Muscle of leg (tissue), 16 donors: ENCODE measurements at places on chromosomes 11 and 22. TPM values are rescaled to one million over a fixed set of nuclear protein-coding genes. Genes with fewer than 3 reads are reported as not detected.

Gene CTSW
- total RNA-seq, result 0.75 TPM

Gene CTSC
- total RNA-seq, result 42.2 TPM

DNA sequence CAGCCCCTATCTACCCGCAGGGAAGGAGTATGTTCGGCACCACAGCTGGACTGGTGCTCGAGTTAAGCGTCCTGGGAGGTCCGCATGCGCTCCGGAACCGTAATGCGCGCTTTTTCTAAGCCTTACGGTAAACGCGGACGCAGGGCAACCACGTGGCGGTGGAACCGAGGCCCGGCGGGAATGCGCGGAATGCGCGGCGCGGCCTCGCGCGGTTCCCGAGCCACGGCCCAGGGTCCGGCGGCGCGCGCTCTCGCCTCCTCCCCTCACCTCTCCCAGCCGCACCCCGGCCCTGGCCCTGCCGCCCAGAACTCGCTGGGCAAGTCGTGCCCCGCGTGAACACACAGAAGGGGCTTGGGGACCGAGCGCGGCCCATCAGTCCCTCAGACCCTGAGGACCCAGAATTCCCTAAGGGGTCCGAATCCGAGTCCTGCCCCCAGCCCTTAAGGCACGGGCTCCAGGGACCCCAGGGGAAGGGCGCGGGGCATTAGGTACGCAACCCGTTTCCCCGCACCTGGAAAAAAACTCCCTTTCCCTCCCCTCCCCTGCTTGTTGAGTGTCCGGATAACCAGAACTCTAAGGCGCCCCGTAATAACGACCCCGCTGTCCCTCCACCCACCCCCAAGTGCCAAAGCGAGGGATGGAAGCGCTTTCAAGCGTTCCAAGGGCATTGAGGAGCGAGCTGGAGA, 4.3 kb upstream of the CCND1 start:
- DNase-seq, result peak; percentile 90
- peak overlapping the region; percentile 37 for H3K4me3 ChIP-seq
- H3K36me3 ChIP-seq, result no peaks in the 10 kb centered on the region
- H3K27me3 ChIP-seq, result peaks cover 49% of the 10 kb centered on the region
- H3K27ac ChIP-seq, result peak overlapping the region; percentile 15

DNA sequence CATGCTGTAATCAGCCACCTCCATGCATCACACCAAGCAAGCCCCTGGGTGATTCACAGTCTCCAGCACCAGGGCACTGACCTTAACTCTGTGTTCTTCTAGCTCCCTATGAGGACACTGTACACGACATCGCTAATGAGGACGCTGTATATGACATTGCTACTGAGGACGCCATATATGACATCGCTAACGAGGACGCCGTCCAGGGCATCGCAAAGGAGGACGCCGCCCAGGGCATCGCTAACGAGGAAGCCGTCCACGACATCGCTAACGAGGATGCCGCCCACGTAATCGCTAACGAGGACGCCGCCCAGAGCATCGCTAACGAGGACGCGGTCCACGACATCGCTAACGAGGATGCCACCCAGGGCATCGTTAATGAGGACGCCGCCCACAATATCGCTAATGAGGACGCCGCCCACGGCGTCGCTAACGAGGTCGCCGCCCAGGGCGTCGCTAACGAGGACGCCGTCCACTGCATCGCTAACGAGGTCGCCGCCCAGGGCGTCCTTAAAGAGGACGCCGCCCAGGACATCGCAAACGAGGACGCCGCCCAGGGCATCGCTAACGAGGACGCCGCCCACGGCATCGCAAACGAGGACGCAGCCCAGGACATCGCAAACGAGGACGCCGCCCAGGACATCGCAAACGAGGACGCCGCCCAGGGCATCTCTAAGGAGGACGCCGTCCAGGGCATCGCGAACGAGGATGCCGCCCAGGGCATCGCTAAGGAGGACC, 34.5 kb upstream of the DGCR6L start:
- DNase-seq, result no peak
- no peaks in the 10 kb centered on the region for H3K27me3 ChIP-seq
- H3K4me3 ChIP-seq, result no peak overlapping the region
- H3K27ac ChIP-seq, result no peak overlapping the region

- H3K4me1 ChIP-seq, result no peaks in the 10 kb centered on the region
- no peak for DNase-seq
- H3K36me3 ChIP-seq, result no peaks in the 10 kb centered on the region
- H3K4me3 ChIP-seq, result no peak overlapping the region
- no peak overlapping the region for H3K27ac ChIP-seq
These were observed 35.9 kb upstream of the P4HA3 start for GRCh38 chr11:74347381-74347780.

DNA sequence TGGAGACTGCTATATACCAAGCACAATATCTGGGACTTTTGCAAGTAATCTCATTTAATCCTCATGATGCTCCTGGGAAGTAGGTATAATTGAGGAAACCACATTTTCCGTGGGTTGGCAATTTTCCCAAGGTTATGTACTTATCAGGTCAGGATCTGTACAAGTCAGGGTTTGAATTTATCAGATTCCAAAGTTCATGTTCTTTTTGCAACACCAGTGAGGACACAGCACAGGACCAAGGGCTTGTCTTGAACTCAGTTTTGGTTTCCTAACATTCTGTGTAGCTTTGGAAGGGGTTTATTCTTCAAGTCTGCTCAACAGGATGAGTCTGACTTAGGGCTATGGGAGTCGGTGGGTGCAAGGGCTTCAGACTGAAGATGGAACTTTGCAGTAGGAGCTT, 30.4 kb downstream of the INSC start:
- peaks cover 2% of the 10 kb centered on the region for H3K27me3 ChIP-seq
- H3K36me3 ChIP-seq, result no peaks in the 10 kb centered on the region
- H3K4me3 ChIP-seq, result no peak overlapping the region
- DNase-seq, result no peak
- no peaks in the 10 kb centered on the region for H3K4me1 ChIP-seq
- no peak overlapping the region for H3K27ac ChIP-seq

DNA sequence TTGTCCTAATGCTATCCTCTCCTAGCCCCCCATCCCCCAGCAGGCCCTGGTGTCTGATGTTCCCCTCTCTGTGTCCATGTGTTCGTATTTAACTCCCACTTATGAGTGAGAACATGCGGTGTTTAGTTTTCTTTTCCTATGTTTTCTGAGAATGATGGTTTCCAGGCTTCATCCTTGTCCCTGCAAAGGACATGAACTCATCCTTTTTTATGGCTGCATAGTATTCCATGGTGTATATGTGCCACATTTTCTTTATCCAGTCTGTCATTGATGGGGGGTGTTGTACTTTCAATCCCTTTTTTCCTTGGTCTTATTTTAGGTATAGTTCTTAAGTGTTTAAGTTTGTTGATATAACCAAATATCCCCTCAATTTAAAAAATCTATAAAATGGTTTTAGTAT, 23.9 kb downstream of the EP300 start:
- H3K4me1 ChIP-seq, result no peaks in the 10 kb centered on the region
- H3K27ac ChIP-seq, result no peak overlapping the region
- no peak overlapping the region for H3K4me3 ChIP-seq
- no peaks in the 10 kb centered on the region for H3K27me3 ChIP-seq

DNA sequence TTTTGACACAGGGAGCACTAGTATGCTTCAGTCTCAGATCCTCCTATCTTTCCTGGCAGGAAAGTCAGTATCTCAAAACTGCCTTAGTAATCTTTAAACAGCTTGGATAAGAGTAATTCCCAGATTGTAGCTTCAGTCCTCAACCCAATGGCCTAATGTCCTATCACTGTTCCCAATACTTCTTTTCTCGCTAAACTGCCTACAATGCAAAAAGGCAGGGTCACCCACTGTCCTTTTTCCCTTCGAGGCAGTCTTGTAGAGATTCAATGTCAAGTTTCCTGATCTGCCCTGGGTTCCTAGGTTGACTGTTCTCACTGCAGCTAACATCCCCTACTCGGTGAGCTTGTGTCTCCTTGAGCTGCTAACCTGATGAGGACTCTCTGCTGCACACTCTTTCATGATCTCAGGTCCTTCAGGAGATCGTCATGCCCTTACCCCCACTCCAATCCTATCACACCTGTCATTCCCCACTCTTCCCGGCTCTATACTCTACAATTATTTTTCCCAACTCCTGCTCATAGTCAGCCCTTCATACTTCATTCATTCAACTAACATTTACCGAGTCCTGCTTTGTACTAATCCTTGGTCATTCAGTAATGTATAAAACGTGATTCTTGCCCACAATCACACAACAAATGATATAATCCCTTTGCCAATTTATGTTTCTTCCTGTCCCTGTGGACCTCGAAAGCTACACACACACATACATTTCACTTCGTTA, 904 bp downstream of the C2CD3 start:
- H3K36me3 ChIP-seq, result peaks cover 9% of the 10 kb centered on the region
- H3K4me3 ChIP-seq, result peak overlapping the region; percentile 93
- no peak for DNase-seq
- peaks cover 9% of the 10 kb centered on the region for H3K4me1 ChIP-seq
- no peaks in the 10 kb centered on the region for H3K27me3 ChIP-seq

DNA sequence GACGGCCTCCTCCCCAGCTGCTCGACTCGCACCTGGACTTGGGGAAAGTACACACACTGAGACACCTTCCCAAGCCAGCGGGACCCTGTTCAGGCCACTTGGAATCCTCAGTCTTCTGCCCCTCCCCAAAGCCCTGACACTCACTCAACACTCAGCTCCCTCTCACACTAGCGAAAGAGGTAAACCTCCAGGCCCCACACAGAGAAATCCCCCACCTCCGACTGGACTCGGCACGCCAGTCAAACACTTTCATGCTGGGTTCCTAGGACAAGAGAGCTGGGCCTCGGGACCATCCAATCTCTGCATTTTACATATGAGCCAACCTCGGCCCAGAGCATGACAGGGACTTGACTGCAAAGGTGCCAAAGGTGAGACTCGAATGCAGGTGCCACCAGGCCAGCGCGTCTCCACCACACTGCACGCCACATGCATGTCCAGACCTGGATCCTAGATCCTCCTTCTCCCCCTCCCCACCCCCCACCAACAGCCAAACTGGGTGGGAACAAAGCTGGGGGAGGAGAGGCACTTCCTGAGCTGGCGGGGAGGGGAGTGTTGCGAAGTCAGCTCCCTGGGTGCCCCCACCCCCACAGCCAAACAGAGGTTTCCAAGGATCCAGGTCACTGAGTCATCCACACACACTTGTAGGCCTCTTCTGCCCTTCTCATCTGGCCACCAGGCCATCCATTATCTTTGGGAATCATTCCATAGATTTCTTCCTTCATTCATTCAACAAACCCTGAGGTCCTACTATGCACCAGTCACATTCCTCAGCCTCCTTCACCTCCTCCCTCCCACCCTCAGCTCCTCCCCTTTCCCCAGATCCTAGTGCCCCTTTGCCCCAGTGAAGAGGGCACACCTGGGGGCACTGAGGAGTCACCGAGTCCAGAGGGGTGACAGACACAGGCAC, 10.7 kb upstream of the CD5 start:
- H3K36me3 ChIP-seq, result no peaks in the 10 kb centered on the region
- H3K27me3 ChIP-seq, result no peaks in the 10 kb centered on the region
- no peak overlapping the region for H3K27ac ChIP-seq
- H3K4me1 ChIP-seq, result no peaks in the 10 kb centered on the region

DNA sequence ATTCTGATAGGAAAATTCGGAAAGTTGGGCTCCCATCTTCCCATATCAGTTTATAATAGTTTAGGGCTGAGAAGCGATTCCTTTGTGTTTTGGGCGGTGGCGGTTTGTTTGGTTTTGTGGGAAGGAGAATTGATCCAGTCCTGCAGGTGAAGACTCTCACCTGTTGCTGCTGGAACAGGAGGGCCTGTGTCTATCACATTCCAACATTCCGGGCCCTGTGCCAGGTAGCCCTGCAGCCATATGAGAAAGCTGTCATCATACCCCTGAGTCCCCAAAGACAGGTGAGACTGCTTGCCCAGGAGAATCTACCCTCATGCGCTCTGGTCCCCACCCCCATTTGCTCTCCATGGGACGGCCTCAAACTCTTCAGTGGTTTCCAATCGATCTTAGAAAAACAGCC, 62.1 kb downstream of the TRAF6 start:
- H3K27ac ChIP-seq, result no peak overlapping the region
- H3K27me3 ChIP-seq, result no peaks in the 10 kb centered on the region
- DNase-seq, result no peak
- H3K4me3 ChIP-seq, result no peak overlapping the region
- H3K36me3 ChIP-seq, result peaks cover 12% of the 10 kb centered on the region

- peak overlapping the region; percentile 95 for H3K27ac ChIP-seq
- peaks cover 10% of the 10 kb centered on the region for H3K4me1 ChIP-seq
- DNase-seq, result no peak
- no peaks in the 10 kb centered on the region for H3K36me3 ChIP-seq
These were observed 1.4 kb downstream of the TMEM123 start for GRCh38 chr11:102451041-102451680.

GRCh38 chr22:40215266-40215665, 37.5 kb downstream of the TNRC6B start:
- DNase-seq, result peak; percentile 51
- peaks cover 13% of the 10 kb centered on the region for H3K36me3 ChIP-seq
- no peaks in the 10 kb centered on the region for H3K27me3 ChIP-seq
- no peak overlapping the region for H3K4me3 ChIP-seq
- H3K27ac ChIP-seq, result no peak overlapping the region
- peaks cover 30% of the 10 kb centered on the region for H3K4me1 ChIP-seq

GRCh38 chr11:1084561-1085439, 10.1 kb downstream of the MUC2 start:
- H3K4me3 ChIP-seq, result no peak overlapping the region
- no peaks in the 10 kb centered on the region for H3K27me3 ChIP-seq
- no peak for DNase-seq
- no peaks in the 10 kb centered on the region for H3K36me3 ChIP-seq
- H3K27ac ChIP-seq, result no peak overlapping the region
- no peaks in the 10 kb centered on the region for H3K4me1 ChIP-seq
